ENCODE measurements at places on chromosomes 1 and 21.
A peak's percentile ranks its signal among the peaks of the same experiment; 100 is the strongest.

DNA sequence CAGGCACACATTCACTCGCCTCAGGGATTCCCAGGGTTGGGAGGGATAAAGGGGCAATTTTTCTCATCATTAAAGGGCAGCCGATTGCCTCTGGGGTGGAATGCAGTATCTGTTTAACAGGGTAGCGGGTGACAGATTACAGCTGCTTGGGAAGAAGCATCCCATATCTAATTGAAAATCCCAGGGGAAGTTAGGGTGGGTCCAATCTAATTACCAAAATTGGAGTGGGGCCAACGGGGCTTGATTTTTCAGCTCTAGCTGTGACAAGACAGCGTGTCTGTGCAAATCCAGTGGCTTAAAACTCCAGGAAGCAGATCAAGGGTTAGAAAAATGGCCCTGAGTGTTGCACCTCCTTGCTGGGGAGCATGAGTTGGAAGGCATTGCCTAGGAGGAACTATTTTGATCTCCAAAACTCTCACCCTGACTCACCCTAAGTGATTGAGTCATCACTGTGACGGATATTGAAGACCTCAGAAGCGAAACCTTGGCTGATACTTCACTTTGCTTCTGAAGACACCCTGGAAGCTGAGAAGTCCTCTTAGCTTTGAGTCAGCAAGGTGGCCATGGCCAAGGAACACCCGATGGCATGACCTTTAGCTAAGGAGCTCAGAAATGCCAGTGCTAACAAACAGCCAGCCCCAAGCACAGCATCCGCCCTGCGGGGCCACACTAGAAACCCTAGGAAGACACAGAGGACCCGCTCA is 46.0 kb downstream of the GRHL3 start:
- peak; percentile 55 for DNase-seq

DNA sequence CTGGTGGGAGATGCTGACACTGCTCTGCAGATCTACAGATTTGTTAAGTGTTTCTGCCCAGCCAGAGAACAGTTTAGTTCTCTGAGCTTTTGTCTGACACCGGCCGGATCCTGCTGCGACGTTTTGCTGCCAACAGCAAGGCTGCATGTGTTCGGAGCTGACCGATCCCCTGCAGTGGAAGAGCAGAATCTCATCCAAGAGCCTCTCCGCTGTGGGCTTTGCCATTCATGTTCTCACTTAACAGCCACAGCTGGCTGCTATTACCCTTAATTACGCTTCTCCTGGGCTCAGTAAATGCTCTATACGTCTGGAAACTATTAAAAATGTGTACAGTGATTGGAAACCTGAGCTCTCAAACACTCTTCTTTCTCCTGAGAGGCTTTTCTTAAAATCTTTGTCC is 105.3 kb downstream of the BCAR3 start:
- no peak for DNase-seq

GRCh38 chr1:198919667-198920398 is 281.0 kb downstream of the PTPRC start:
- DNase-seq, result no peak

DNA sequence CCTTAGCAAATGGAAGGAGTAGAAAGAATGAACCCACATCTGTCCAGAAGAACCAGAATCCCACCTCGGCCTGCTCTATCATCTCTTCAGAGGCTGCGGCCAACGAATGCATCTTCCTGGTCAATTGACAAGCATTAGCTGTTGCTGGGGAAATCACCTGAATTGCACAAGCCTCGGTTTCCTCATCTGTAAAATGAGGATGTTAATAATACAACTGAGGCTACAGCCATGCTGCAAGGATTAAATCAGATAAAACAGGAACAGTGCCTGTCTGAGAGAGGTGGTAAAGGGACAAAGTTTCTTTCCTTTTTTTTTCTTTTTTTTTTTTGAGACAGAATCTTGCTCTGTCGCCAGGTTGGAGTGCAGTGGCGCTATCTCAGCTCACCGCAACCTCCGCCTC is 99.8 kb downstream of the KIF14 start:
- DNase-seq, result no peak

Measured in GM12892 (cell line).